G401 (cell line): ENCODE measurements at places on chromosomes 12 and 14. TPM values are rescaled to one million over a fixed set of nuclear protein-coding genes. Genes with fewer than 3 reads are reported as not detected.
A peak's percentile ranks its signal among the peaks of the same experiment; 100 is the strongest.

The ESPL1 gene
- 21.8 and 23.1 TPM in 2 replicates for total RNA-seq

The SLC2A14 gene
- total RNA-seq, result not detected in 2 replicates

The ZNF10 gene
- total RNA-seq, result 4.7 and 5.1 TPM in 2 replicates

The PGF gene
- 1.8 and 3.9 TPM in 2 replicates for total RNA-seq

DNA sequence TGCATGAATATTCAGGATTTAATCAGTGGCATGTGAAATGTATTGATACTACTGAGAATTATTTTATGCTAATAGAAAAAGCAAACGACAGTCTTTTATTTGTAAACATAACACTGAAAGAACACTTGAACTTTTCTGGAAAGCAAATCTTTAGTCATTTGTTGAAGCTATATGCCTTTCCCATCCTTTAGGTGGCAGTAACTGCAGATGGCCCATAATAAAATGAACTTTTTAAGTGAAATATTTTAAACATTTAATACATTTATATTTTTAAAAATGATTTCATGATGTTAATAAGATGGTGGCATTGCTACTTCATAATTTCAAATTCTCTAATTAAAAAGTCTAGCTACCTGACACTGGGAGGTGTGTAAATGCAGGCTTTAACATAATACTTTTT lies 13.9 kb upstream of the KRR1 start:
- no peak for DNase-seq

DNA sequence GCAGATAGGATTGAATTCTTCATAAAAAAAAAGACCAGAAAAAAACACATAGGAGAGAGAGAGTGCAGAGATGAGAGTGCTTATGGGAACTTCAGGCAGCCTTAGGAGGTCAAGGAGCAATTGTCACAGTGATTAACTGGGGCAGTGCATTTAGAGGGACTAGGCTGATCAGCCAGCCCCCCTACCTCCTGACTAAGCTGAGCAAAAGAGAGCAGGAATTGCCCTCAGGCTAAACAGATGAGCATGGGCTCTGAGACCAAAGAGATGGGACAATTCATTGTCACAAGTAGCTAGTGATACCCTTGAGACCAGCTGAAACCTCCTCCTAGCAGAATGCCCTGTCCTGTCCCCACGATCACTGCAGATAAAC lies 124.0 kb downstream of the BTG1 start:
- DNase-seq, result no peak

- peak; percentile 21 for DNase-seq
Observed at GRCh38 chr14:65731933-65732506, 319.5 kb downstream of the FUT8 start.

GRCh38 chr14:59424341-59425071 lies 40.7 kb downstream of the GPR135 start:
- DNase-seq, result no peak

- no peak for DNase-seq
Observed at GRCh38 chr12:83220774-83221173, 534.1 kb downstream of the TMTC2 start.

DNA sequence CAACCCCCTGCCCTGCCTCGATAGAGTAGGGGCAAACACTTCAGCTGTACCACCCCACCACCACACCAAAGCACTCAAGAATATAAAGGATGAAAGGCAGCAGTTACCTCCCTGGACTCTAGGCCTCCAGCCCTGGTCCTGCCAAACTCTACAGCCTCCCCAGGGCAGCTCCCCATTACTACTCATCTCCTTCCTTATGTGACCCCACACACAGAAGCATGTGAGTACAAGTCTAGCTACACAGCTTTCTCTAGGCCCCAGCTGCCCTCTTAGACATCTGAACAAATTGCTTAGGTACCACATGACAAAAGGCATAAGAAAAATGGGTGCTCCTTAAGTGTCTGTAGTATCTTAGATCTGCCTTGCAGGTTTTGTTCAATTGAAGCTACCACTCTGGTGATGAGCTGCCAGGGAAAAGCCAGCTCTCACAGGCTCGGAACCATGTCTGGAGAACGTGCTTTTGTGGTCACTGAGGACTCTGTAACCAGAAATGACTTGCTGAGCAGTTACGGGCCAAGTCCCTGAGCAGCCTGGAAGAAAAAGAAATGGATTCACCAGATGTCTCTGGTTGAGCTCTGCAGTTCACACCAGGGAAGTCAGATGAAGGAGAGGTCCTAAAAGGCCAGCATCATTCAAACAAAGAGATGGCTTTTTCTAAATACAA lies 32.8 kb downstream of the FMNL3 start:
- peak; percentile 24 for DNase-seq
